DMS79 (cell line): ENCODE measurements at places on chromosomes 11 and 22.

- DNase-seq, result no peak
Observed at GRCh38 chr11:15185021-15185420, 70.3 kb downstream of the INSC start.

DNA sequence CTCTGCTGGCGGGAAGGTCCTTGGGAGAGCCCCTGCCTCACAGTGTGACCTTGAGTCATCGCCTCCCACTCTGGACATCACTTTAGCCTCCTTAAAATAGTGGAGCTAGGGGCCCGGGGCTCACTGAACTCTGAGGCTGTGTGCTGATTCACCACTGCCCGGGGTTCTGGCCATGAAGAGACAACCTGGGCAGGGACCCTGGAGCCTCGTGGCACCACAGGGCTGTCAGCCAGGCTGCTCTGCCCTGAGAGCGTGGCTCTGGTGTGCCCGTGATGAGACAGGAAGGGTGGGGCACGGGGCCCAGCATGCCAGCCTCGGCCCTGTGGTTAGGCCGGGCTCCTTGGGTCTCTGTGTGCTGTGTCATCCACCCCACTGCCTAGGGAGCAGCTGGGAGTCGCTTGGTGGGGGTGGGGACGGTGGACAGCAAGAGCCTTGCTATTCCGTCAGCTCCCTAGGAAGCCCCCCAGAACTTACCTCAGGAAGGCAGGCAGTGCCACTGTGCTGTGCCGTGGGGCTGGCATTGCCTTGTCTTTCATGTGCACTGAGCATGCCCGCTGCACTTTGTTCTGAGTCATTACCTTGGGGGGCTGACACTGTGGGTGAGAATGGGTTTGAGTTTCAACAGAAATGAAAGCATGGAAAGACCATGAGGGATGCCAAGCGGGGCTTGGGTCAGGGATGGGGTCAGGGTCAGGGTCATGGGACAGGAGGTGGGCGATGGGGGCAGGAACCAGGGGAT, 31.7 kb downstream of the TPCN2 start:
- DNase-seq, result no peak

DNA sequence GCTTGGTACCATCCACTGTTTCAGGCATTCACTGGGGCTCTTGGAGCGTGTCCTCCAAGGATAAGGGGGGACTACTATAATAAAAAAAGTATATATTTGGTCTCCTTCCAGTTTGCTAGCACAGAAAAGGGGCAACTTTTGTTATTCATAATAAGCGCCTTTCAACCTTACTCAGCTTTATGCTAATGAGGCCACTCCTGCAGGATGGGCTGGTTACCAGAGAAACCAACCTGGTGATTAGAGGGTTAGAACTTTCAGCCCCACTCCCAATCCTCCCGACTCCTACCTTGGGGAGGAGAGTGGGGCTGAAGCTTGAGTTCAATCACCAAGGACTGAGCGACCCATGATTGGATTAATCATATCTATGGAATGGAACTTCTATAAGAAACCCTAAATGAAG, 31.8 kb downstream of the PPFIBP2 start:
- DNase-seq, result no peak

GRCh38 chr22:19590696-19591095, 66.5 kb upstream of the CLDN5 start:
- DNase-seq, result no peak

DNA sequence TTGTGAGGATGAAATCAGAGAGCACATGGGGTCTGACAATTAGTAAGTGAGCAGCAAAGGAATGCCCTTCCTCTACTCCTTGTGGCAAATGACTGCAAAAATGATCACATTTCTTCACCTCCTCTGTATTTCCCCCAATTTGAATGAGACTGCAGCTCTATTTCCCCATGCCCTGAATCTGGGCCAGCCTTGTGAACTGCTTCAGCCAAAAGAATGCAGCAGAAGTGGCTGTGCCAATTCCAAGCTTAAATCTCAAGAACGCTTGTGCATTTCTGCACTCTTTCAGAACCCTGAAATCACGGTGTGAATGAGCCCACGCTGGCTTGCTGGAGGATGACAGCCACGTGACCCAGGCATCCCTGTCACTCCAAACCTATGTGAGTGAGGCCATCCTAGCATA, 9.9 kb downstream of the SLC43A3 start:
- DNase-seq, result no peak

DNA sequence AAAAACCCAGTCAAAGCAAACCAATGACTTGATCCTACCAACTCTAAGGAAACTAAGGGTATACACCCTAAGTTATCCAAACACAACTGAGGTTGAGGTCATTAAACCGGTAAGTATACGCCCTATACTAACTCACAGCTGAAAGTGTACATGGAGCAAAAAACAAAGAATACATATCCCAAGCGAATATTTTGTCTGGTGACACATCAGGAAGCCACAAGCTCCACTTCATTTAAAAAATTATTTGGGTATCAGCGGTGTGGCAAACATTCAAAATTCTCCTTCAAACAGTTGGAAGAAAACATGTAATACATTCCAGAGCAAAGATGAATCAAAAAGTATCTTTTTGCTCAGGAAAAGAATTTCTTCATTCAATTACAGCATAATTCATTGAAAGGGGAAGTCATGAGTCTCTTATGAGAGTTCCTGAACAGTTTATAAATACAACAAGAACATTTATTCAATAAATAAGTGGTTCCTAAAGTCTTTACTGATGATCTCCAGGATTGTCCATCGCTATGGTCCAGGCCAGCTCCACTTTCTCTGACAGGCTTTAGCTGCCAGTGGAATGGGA, 4.5 kb upstream of the JAML start:
- no peak for DNase-seq

- DNase-seq, result no peak
Observed at GRCh38 chr11:122038543-122038942, 77.5 kb downstream of the BLID start.

GRCh38 chr22:44398856-44399837, 86.4 kb upstream of the SHISAL1 start:
- no peak for DNase-seq

- DNase-seq, result no peak
Observed at GRCh38 chr11:47907499-47907898, 59.3 kb upstream of the NUP160 start.

DNA sequence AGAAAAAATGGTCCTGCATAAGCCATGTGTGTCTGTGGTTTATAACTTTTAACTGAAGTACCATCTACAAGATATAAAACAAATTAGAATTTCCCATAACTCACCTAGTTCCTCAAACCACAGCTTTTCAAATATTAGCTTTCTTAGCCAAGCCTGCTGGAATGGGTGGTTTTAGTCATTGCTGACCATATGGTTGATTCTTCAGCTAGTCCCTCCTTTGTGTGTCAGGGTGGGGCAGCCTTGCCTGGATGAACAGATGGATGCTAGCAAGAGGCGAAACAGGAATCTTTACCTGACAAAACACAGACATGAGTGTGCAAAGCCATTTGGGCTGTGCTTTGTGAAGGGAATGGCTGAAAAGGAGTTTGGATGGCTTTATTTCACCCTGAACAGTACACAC, 6.9 kb upstream of the B3GNT6 start:
- no peak for DNase-seq

- no peak for DNase-seq
Observed at GRCh38 chr11:57097149-57097548, 84.6 kb upstream of the LRRC55 start.

DNA sequence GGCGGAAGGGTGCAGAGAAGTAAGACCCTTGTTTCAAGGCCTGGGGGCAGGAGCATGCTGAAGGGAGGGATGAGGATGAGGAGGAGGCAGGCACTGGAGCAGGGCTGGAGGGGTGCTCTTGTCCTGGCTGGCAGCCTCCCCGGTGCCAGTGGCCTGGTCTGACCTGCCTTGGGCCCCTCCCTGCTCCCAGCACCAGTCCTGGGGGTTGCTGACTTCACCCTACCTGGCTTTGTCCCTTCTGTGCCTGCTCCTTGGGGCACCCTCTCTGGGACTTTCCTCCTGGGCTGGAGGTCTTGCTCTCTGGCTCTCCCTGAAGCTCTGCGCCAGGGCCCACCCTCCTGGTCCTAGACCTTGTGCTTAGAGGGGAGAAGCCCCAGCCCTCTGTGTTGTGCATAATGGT, 4.7 kb upstream of the FLRT1 start:
- no peak for DNase-seq

DNA sequence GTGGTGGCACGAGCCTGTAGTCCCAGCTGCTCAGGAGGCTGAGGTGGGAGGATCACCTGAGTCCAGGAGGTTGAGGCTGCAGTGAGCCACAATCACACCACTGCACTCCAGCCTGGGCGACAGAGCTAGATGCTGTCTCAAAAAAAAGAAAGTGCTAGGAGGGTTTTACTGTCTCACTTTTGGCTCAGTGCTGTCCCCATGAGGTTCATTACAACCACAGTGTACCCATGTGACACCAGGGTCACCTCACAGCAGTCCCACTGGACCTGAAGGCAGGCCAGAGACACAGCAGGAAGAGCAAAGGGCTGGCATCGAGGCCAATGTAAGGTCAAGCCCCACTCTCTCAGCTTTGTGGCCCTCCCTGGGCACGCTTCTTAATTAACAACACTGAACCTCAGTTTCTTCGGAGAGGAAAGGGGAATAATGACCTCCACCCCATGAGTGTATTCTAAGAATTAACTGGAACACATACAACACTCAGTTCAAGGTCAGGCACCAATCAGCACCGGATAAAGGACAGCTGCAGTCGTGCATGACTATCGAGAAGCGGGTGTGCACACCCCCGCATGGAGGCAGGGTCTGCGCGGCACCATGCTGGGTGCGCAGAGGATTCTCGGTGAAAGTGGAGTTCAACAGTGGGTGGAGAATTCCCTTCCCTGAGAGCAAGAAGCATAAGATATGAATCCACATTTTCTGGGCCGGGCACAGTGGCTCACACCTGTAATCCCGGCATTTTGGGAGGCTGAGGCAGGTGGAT, 30.9 kb upstream of the BAIAP2L2 start:
- no peak for DNase-seq

GRCh38 chr22:49263101-49263500, 564.6 kb downstream of the BRD1 start:
- no peak for DNase-seq

DNA sequence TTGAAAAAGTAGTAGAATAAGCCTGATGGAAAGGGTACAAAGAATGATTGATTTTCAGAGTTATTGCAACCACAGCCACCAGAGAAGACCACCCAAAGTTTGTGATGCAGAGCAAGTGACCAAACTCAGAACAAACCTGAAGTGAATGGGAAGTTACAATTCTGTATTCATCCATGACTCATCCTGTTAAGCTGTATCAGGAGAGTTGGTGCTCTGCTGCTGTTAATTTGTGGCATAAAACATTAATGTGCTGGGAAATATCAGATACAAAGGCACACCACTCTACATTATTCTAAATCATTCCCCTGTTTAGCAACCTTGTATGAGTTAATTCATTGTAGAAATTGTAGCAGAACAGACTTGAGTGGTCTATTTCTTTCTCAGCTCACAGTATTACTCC, 19.6 kb upstream of the PDGFD start:
- no peak for DNase-seq

- no peak for DNase-seq
Observed at GRCh38 chr11:14094481-14095037, 132.0 kb downstream of the SPON1 start.

- DNase-seq, result no peak
Observed at GRCh38 chr22:43126501-43127165, 16.1 kb downstream of the BIK start.

- DNase-seq, result no peak
Observed at GRCh38 chr22:45585437-45585755, 82.7 kb downstream of the FBLN1 start.

DNA sequence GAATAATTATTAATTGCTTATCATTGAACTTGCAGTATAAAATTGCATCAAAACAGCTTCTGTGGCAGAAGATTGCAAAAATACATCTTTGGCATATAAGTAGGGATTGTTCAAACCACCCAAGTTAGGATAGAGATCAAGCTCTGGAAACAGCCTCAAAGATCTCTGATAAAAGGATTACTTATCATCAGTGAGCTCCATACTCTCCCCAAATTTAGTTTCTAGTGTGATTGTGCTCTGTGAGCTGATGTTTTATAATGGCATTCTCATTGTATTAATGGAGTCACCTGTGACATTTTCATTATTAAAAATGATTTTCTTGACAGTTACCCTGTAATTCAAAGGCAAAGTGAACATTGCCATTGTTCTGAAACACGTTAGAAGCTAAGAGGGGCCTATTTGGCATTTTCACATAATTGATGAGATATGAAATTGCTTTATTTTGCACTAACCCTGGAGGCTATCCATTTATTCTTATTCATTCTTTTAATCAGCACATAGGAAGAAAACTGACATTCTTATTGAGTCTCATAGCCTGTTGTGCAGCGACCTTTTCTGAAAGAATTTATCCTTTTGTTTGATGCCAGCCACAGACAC, 626.3 kb upstream of the ANO5 start:
- DNase-seq, result no peak

- DNase-seq, result no peak
Observed at GRCh38 chr22:27460591-27461347, 340.8 kb downstream of the MN1 start.

- no peak for DNase-seq
Observed at GRCh38 chr22:44734801-44735517, 17.4 kb upstream of the ARHGAP8 start.

GRCh38 chr11:13672576-13673210, 4.2 kb downstream of the FAR1 start:
- no peak for DNase-seq

GRCh38 chr11:120689596-120690275, 178.2 kb downstream of the GRIK4 start:
- DNase-seq, result no peak

GRCh38 chr11:45007011-45007410, 56.3 kb upstream of the TP53I11 start:
- no peak for DNase-seq

GRCh38 chr22:49810363-49811019, 17.2 kb downstream of the BRD1 start:
- no peak for DNase-seq

- DNase-seq, result no peak
Observed at GRCh38 chr22:48951836-48952235, 875.8 kb downstream of the BRD1 start.

GRCh38 chr11:15625691-15626090, 511.0 kb downstream of the INSC start:
- DNase-seq, result no peak

- DNase-seq, result no peak
Observed at GRCh38 chr11:7775689-7776088, 21.1 kb downstream of the OR5P2 start.

DNA sequence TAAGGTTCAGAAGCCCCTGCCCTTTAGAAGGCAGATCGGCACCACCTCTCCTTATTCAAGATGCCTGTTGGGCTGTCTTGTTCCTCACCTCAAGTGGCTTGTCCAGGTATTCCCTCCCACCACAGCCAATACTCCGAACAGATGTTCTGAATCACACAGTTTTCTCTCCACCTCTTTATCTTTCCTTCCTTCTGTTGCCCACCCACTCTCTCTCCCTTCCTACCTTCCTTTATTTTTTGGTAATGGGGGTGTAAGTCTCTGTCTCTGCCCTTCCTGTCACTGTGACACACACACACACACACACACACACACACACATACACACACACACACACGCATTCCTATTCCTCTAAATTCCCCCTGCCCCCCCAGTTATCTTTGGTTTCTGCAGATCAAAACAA, 8.4 kb downstream of the BEST1 start:
- DNase-seq, result no peak

DNA sequence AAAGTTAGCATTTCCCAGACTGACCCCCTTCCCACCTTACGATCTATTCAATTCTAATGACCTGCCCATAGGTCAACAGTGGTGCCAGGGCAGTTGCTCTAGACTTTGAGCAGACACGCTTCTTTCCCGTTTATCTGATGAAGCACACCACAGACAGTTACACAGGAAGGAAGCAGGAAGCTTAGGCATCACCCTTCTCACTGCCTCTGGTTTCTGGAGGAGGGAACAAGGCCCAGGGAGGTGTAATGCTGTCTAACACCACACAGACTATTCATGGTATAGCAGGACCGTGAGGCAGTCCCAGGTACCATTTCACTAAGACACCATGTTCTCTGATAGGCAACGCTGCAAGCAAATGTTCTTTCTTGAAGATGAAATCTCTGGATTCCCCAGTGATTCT, 279.4 kb downstream of the NTM start:
- DNase-seq, result no peak
